ENCODE measurements at places on chromosomes 5 and 9.
A peak's percentile ranks its signal among the peaks of the same experiment; 100 is the strongest.

GRCh38 chr9:20504930-20505329 is 117.4 kb downstream of the MLLT3 start:
- no peak for DNase-seq

DNA sequence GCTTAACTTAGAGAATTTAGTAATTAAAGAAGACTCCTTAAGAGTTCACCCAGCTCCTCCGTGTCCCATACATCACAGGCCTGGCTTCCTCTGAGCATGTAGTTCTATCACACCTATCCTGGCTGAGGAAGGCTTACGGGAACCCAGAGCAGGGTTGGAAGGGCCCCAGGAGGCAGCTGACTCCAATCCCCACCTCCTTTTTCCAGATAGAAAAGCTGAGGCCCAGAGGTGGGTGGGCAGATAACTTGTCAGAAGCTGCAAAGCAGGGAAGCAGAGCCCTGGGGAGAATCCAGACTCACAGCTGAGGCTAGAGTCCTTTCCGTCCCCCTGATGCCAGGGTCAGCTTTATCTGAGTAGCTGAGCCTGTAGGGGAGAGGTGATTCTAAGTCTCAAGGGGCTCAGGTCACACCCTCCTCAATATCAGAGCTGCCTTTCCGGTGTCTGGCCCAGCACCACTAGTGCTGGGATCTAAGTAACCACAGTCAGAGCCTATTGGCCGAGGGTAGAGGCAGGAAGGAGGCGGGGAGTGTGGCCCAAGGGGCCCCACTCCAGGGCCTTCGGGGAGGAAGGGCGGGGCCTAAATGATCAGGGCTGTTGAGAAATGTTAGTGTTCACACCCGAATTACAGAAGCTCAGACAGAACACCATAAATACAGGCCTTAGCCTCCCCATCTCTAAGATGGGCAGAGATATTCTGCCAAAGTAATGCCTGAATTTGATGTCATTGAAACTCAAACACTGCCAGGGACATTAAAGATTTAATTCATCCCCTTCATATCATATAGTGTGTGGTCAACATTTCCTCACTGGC is 9.9 kb downstream of the CCDC69 start:
- DNase-seq, result peak; percentile 81

DNA sequence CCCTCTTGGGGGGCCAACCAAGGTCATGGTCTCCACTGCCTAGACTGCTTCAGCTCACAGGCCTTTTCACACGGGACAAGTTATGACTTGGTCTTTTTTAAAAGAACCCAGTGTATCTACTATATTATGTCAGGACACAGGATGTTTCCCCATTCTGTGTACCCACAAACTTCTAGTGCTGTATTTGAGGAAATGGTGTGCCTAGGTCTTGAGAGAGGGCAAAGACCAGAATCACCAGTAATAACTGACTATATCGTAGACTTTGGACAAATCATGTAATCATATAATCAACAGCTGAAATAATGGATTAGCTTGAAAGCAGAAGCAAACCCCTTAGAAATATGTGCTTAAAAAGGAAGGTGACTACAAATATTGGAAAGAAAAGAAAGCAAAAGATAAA is 133.3 kb downstream of the ARL15 start:
- no peak for DNase-seq

- DNase-seq, result no peak
These were observed 382.9 kb downstream of the CCDC171 start for GRCh38 chr9:15935661-15936305.

- no peak for DNase-seq
These were observed 109.0 kb upstream of the SMC2 start for GRCh38 chr9:103985077-103985476.

DNA sequence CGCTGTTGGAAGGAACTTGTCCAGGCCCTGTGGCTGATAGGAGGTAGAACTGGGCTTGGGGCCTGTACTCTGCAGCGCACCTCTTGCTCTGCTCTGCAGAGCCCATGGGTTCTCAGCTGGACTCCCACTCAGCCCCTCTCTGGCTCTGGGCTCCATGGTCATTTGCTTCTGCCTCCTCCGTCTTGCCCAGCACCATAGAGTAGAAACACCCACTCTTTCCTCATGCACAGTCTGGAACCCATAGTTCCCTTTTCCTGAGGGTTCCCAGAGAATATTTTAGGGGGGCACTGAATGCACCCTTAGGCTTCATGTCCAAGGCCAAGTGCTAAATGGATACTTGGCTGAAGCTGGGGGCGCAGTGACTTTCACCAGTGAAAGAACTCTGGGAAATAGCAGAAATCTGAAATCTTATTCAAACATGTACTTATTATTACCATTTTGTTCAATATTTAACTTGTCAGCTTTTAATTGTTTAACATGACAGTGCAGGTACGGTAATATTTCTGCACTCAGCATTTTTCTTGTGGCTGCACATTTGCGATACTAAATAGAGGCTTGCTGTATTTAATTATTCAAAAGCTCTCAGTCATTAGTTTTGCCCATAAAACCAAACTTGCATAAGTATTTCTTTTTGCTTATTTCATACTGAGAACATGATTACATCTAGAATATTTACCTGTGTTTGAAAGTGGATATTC is 31.5 kb downstream of the GALNT12 start:
- DNase-seq, result no peak

GRCh38 chr9:114069476-114070187 is 8.5 kb downstream of the AMBP start:
- DNase-seq, result no peak

DNA sequence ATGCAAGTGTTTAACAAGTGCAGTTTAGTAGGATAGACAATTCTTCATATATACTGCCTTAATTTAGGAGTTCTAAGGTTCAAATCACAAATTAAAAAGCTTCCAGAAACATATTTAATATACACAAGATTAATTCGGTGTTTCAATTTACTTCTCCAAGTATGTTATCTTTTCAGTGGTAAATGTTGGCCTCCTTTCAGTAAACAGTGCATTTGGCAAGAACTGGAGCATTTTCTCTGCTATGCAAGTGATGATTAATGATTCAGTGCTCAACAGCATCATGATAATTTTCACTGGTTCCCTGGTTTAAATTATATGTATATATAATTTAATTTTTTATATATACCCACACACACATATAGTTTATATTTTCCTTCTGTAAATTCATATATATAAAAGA is 541.7 kb downstream of the EFNA5 start:
- DNase-seq, result peak; percentile 34

DNA sequence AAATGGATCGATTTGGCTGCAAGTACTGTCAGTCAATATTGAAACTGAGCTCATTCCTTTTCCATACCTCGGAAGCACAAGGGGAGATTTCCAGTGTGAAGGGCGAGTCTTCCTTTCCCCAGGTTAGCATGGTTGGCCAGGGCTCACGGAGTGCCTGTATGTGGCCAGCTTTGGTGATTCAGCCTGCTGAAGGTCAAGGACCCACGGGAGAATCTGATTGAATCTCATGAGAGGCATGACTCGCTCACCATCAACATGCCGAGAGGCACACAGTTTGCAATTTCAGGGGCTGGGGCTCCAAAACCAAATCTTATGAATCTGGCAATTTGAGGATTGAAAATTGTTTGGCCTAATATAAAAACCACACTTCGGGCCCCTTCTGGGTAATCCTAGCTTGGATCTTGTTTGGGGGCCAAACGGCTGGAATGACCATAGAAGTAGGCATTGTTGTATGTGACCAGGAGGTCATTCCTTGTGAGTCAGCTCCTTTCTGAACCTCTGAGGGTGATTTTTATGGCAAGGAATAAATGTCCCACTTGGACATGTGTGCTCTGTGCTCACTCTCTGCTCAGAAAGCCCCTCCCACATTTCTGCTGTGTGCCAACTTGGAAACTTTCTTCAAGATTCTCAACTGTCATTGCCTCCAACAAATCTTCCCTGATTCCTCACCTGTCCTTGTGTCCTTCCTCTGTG is 69.8 kb downstream of the DOCK2 start:
- DNase-seq, result no peak

GRCh38 chr9:121929893-121930875 is 162.9 kb downstream of the TTLL11 start:
- no peak for DNase-seq

DNA sequence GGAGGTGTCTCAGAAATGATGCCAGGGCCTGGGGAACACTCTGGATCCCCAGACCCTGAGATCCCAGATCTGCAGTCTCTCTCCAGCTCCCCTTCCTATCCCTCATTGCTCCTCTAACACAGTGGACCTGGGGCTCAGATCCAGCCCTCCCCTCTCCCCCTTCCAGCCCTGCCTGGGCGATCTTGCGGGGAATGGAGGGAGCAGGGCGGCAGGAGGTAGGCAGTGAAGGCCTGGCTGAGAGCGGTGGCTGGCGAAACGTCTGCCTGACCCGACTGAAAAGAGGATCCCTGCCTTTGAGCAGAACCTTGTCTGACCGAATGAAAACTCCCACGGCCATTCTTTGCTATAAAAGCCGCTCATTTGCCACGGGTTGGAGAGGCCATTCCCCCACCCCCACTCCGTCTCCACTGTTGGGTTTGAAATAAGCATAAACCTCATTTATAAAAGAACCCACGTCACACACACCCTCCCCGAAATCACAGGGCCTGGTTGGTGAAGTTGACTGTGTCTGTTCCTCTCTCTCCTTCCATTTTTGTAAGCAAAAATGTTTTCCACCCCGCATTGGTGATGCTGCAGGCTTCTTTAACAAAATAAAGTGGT is 8.8 kb downstream of the MSX2 start:
- DNase-seq, result no peak

DNA sequence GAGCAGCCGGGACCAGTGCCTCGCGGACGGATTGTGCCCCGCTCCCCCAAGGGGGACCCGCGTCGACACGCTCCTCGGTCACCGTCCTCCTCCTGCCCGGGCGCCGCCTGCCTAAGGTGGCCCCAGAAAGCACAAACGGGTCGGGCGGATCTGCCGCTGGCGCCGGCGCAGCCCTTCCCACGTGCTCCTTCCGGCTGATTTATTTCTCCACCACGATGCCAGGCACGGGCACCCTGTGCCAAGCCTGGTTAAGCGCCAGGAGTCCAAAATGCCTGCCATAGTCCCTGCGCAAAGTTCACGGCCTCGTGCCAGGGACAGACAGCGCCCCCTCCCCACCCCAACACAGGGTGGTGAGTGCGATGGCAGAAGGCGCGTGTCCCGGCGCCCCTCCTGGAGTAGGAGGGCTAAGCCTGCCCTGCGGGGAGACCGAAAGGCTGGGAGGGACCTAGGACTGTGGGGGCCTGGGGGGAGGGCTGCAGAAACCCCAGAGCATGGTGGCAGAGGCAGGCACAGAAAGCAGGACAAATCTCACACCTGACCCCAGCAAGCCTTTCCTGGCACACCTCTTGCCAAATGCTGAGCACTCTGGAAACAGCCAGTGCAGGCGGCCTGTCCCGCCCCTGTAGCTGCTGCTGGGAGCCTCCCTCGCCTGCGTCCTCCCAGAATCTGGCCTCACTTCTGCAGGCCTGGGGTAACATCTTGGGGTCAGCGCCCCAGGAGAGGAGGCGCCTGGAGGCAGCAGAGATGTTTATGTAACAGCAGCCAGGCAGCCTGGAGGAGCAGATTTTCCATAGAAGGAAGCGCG is 1.1 kb upstream of the NOTCH1 start:
- peak; percentile 46 for DNase-seq

GRCh38 chr5:175876107-175876506 is 4.7 kb downstream of the CPLX2 start:
- DNase-seq, result no peak

GRCh38 chr9:14373336-14373666 is 59.4 kb upstream of the NFIB start:
- no peak for DNase-seq

- DNase-seq, result no peak
These were observed 1.2 kb downstream of the UHRF2 start for GRCh38 chr9:6414247-6414641.

DNA sequence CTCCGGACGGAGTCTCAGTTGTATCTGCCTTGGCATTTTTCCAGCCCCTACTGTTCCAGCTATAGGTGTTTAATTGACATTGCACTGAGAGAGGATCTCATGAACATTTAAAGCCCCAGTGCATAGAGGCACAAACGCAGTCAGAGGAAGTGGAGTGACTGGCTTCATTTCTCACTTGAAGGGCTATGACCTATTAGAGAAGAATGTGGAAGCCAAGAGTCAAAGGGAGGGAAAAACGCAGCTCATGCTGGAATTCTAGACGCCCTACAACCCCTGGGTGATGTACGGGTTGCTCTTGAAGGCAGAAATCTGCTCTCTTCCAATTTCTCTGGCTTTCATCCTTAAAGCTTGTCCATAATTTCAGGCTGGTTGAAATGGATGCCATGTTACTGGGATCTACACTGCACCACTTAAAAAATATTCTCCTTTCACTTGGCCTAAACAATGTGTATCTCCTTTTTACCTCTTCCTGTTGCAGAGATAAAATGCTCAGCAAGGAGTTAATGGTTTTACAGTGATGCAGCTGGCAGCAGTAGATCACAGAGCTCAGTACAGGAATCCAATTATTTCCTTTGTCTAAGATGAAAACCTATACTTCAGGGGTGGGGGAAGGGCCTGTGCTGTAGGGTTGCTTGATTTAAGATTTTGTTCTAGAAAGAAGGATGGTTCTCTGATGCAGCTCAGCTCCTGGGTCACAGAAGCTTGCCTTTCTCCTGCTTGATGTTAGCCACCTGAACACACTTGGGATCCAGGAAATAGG is 61.8 kb upstream of the MAMDC2 start:
- DNase-seq, result no peak

DNA sequence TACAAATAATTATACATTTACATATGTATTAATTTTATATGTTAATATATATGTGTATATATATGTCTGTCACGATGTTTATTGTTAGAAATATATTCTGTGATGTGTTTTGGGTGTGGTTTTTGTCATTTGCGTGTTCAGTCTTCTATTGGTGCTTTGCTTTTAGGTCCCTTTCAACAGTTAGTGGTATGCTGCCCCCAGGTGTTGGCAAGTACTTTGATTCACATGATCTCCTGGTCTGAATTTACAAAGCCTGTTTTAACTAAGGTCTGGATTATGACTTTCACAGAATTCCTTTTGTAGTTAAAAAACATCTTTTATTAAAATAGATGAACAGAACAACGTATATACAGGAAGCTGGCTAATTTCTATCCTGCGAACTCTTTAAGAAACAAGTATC is 271.5 kb downstream of the CCDC171 start:
- peak; percentile 59 for DNase-seq

DNA sequence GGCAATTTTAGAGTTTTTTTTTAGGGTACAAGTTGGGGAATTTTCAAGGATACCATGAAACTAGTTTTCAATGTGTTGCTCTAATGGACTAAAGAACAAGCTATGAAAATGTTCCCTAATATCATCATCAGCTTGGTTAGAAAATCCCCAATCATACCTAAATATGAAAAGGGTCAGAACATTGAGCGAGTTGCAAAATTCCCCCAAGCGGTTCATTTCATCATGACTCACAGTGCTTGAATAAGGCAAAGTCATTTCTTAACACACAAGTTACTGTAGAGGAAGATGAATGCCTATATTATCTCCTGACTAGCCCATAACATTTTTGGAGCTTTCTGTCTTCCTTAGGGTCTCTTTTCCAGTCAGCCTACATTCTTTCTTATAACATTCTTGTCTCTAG is 62.7 kb downstream of the ST8SIA4 start:
- no peak for DNase-seq

GRCh38 chr9:135729480-135729879 is 27.5 kb downstream of the KCNT1 start:
- DNase-seq, result no peak

Measured in H4 (cell line).